ENCODE measurements at places on chromosomes 11 and 22.
A peak's percentile ranks its signal among the peaks of the same experiment; 100 is the strongest.

DNA sequence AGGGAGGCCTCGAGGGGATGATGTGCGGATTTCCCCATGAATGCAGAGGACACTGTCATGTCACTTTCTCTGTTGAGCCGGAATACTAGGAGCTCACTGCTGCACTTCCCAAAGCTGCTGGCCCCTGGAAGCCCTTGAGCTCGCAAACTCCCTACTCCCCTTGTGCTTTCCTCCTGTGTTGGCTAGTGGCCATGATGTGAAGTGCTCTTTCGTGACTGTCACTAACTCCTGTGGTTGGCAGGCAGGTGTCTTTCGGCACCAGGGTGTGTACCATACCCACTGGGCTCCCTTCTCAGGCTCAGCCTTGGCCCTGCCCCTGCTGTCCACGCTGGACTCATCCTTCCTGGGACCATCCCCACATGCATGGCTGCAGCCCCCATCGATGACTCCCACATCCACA is 86.2 kb downstream of the BTBD10 start:
- no peak for DNase-seq

GRCh38 chr11:47184711-47185304 is 1.4 kb downstream of the PACSIN3 start:
- peak; percentile 57 for DNase-seq

- no peak for DNase-seq
Observed at GRCh38 chr11:58637371-58637770, 14.9 kb downstream of the CNTF start.

GRCh38 chr11:27367881-27368280 is 4.9 kb upstream of the CCDC34 start:
- no peak for DNase-seq

GRCh38 chr11:32751381-32751780 is 43.1 kb downstream of the CCDC73 start:
- DNase-seq = no peak

GRCh38 chr11:131592152-131592551 is 221.7 kb downstream of the NTM start:
- no peak for DNase-seq

GRCh38 chr11:95155385-95155784 is 65.7 kb downstream of the ENDOD1 start:
- no peak for DNase-seq

DNA sequence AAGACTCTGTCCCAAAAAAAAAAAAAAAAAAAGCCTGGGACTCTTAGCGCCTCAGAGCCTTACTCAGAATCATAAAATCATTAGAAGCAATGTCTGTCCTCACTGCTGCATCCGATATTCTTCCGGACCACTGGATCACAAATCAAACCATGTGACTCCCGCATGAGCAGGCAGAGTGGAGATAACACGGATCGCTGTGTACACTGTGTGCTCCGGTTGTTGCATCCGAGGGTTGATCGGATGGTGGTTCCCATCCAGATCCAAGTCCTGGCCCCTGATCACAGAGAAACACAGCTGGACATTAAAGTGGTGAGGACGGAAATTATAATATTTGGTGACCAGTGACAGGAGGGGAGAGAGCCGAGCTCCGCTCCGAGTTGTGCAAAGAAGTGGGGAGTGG is 9.7 kb upstream of the TXNRD2 start:
- peak; percentile 71 for DNase-seq

All from retina (tissue), 1 donor.